ENCODE measurements at places on chromosomes 3 and 15.

- DNase-seq = no peak
These were observed 44.1 kb upstream of the TP63 start for GRCh38 chr3:189586941-189587663.

DNA sequence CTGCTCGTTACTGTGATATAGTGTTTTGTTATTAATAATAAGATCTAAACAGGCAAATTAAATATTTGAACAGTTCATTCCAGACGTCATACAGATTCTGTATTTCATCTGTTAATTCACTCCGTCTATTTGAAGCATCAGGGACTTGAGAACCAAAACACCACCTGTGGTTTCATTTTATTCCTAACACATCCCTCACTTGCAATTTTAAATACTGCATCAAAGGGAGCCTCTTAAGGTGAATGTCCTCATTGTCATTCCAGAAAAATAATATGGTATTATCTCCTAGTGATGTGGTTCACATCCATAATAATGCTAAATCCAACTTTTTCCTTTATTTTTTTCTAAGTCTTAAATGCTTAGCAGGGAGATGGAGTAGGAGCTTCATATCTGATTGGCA lies 1390.9 kb upstream of the CADM2 start:
- DNase-seq = no peak

DNA sequence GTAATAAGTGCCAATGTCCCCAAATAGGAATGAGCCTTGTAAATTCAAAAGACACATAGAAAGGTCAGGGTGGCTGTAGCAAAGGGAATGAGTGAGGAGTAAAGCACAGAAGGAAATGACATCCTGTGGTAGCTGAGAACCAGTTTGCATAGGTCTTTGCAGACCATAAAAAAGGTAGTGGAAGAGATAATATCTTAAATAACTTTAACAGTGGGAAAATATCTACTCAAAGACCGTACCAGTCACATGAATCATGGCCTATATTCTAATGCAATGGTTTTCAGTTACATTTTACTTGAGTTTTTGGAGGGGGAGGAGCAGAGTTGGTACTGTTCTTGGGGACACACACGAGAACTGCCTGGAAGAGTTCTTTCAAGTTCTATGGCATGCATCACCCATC lies 297.3 kb upstream of the ADAMTS9 start:
- no peak for DNase-seq

DNA sequence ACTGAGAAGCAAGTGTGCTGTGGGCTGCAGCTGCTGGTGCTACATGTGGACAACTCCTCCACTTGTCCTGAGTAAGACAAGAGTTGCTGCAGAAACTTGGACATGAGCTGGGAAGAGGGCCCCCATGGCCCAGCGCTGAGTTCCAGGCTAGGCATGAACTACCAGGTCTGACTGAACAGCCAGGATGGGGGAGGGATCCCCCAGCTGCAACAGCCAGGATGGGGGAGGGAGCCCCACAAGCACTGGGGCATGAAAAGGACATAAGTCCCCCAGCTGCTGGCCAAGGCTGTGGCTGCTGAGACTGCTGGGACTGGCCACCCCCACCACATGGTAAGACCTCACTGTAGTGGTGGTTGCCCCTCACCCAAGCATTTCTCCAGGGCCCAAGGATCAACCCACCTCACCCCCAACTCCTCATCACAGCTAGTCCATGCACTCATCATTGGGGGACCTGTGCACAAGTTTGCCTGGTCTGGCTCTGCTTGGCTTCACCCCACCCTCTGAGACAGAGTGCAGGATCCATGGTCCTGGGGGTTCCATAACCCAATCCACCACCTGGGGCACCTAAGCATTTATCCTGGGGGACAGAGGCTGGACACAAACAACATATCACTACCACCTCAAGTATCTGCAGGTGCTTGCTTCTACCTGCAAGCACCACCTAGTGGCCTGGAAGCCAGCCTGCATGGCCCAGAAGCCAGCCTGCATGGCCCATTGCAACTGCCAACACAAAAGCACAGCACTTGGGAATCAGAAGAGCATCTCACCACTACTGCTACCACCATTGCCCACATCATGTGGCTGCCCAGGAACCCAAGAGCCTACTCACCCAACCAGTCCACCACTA lies 84.5 kb upstream of the STT3B start:
- DNase-seq = no peak

GRCh38 chr3:168273036-168273435 lies 177.3 kb upstream of the GOLIM4 start:
- no peak for DNase-seq

GRCh38 chr15:67322481-67322880 lies 67.9 kb downstream of the IQCH start:
- no peak for DNase-seq

DNA sequence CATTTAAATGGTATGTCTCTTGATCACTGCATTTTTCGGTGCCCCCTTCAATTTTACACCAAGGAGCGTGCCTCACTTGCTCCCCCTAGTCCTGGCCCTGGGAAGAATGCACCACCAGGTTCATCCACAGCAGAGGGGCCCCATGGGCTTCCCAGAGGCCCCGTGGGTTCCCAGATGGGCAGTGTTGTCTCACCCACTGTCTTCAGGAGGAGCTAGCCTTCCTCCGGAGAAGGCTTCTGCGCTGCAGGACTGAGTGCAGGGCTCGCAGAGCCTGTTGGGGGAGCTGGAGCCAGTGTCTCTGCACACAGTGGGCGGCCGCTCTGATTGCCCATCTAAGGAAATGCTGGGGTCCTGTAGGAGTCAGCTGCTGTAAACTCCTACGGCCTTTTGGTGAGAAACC lies 45.9 kb downstream of the POLR2M start:
- no peak for DNase-seq

- DNase-seq = no peak
These were observed 16.3 kb downstream of the SLC9A9 start for GRCh38 chr3:143831994-143832393.

DNA sequence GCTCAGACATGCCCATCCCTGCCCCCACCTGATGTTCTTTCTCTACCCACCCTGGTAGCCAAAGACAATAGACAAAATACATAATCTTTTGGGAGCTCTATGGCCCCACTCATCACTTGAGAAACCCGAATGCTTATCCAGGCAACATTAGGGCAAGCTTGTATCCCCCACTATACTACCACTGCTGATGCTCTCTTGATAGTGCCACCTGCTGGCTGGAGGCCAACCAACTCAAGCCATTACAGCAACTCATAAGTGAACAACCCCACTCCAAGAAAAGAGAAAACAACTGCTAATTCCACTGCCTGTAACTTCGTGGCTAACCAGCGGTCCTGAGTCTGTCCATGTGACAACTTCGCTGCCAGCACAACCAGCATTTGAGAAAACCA lies 342.5 kb upstream of the TGFBR2 start:
- DNase-seq = no peak

GRCh38 chr3:38542401-38543298 lies 46.5 kb downstream of the EXOG start:
- DNase-seq = no peak

GRCh38 chr3:167120828-167121227 lies 259.3 kb downstream of the ZBBX start:
- no peak for DNase-seq

DNA sequence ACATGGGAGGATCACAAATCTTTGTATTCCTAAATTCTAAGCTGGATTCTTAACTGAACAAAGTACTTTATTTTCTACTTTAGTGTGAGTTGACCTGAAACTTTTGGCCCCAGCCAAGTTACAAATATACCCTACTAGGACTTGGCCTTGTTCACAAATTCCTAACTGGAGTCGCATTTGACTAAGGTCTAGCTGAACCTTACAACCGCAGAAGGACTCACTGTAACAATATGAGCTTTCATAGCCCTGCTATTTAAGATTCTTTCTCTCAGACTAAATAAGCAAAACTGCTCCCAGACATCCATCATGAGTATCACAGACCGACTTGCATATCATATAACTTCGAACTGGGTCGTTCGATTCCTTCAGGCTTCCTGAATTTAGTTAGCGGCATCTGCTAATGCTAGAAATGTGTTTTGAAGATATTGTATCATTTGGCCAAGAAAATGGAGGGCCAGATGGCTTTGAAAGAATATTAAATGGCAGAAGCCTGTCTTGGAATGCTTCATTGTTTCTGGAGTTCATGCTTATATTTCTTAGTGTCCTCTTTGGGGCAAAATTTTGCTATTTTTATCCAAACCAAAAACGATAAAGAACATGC lies 28.4 kb upstream of the ADAMTS9 start:
- DNase-seq = no peak

GRCh38 chr3:50883755-50884154 lies 209.0 kb downstream of the DOCK3 start:
- no peak for DNase-seq

DNA sequence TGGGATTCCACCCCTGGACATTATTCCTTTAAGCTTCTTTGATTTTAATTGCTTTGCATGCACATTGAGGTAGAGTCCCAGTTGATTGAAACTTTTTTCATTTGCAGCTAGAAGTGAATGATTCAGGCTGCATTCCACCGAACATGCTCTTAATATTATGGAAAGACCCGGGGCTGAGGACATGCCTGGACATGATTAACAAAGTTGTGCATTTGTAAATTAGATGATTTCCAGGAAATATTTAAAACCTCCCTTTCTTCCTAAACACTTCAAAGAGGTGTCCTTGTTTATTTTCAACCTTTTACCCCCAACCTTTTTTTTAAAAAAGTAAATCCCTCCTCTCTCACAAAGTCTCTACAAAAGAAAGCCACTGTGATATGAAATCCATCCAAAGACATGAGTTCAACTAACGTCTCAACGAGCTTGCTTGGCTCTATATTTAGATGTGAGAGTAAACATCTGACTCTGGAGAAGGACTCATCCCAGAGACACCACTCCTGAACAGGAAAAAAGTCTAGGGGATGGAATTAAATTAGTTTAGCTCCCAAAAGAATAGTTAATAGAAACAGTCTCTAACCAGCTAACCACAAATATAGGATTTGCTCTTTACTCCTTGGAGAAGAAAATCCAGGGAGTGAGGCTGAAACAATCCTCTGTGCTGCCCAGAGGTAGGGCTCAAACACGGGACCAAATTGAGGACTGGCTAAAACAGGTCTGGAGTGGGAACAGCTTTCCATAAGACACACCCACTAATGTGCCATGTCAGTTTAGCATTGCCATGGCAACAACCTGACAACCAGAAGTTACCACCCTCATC lies 83.1 kb downstream of the XXYLT1 start:
- DNase-seq = no peak
